HCEC 1CT (cell line): ENCODE measurements at places on chromosomes 12 and 14.

DNA sequence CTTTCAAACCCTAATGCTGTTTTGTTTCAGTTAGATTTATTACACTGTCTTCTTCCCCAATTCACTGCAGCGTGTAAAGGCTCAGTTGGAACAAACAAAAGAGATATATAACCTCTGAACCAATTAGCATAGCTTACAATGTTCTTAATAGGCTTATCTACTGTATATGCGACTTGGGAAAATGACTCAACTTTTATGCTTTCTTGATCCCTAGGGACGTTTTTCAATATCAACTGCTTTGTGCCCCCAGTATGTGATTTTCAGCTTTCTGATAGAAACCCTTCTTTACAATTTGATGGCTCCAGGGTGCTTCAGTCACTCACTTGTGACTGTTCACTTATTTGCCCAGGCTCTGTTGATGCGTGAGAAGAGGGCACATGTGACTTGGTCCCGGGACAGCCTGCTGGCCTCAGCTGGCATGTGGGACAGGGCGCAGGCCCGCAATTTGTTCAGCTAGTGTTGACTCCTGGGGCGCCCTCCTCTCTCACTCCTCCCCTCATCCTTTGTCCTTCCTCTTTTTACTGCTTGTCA, 107.1 kb downstream of the TMTC2 start:
- DNase-seq, result no peak

DNA sequence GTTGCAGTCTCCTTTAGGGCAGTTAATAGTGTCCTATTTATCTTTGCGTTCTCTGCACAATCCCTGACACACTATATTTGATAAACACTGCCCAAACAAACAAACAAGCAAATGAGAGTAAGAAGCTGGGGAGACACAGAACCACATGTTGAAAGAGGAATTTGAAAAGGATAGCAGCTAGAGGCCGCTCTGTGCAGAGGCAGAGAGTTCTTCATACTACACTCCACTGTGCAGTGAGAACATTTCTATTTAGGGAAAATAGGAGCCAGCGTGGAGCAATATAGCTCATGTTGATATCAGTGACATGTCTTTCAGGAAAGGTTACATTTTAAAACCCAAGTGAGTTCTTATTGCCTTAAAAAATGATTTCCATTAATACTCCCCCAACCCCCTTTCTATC, 140.3 kb upstream of the SEL1L start:
- no peak for DNase-seq

DNA sequence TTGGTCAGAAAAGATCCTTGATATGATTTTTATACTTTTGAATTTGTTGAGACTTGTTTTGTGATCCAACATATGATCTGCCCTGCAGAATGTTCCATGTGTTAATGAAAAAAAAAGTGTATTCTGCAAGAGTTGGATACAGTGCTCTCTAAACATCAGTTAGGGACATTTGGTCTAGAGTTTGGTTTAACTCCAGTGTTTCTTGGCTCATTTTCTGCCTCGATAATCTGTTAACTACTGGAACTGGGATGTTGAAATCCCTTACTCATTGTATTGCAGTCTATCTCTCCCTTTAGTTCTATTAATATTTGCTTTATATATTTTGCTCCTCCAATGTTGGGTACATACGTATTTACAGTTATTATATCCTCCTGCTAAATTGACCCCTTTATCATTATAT, 18.3 kb upstream of the TXNRD1 start:
- DNase-seq, result no peak

GRCh38 chr14:95490727-95491451, 25.6 kb downstream of the SYNE3 start:
- DNase-seq, result no peak

GRCh38 chr12:78865516-78865915, 942 bp downstream of the SYT1 start:
- no peak for DNase-seq

DNA sequence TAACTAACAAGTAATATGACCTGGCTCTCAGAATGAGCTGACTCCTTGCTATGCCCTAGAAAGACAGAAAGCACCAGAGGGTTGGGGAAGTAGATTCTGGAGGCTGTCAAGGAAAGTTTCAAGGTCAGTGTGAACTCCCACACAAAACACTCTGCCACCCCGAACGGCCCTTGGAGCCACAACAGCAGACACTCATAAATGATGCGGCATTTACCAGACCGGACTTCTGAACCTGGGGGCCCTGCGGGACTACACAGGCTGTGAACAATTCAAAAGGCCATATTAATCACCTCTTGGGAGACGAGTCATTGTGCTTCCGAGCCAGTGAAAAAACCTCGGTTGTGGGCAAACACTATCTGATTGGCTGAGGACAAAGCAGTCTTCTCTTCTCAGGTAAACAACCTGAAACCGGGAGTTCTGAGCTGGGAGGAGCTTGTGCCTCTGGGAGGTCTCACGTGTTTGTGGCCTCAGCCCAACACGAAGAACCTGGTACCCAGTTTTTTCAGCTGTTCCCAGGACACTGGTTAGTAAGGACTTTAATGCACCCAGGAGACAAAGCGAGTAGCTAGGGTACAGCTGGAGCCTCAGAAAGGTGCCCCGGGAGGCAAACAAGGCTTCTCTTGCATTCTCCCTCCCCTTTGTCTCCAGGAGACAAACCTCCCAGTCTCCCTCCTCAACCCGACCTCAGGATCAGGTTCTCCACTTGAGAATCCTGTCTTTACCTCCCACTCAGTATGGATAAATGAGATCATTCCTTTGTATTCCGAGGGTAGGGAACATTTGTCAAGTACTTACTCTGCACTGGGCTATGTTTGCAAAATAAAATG, 35.3 kb downstream of the VWF start:
- peak; percentile 20 for DNase-seq

- no peak for DNase-seq
Measured at GRCh38 chr14:32669391-32669790, 269.3 kb upstream of the NPAS3 start.

GRCh38 chr12:109828754-109829511, 4.3 kb downstream of the TRPV4 start:
- no peak for DNase-seq

- DNase-seq, result peak; percentile 54
Measured at GRCh38 chr12:54749191-54749818, 101.1 kb upstream of the DCD start.

DNA sequence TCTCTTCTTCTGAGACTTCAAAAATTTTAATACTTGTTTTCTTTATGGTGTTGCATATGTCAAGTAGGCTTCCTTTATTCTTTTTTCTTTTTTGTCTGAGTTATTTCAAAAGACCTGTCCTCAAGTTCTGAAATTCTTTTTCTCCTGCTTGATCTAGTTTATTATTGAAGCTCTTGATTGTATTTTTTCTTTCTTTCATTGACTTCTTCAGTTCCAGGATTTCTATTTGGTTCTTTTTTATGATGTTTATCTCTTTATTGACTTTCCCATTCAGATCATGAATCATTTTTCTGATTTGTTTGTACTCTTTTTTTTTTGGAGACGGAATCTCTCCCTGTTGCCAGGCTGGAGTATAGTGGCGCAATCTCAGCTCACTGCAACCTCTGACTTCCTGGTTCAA, 34.1 kb downstream of the IFT43 start:
- DNase-seq, result no peak

DNA sequence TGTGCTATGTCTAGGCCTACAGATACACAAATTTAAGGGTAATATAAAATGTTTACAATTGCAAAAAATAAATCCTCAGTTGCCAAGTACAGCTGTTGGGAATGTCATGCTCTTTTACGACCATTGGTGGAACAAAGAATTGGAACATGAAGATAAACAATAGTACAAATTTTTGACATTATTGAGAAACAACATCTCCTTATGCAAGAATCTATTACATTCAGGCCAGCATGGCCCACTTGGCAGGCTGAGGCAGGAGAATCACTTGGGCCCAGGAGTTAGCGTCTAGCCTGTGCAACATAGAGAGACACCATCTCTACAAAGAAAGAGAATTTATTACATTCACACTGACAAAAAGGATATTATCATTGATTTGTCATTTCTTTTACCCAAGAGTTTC, 135.9 kb upstream of the NTF3 start:
- no peak for DNase-seq

DNA sequence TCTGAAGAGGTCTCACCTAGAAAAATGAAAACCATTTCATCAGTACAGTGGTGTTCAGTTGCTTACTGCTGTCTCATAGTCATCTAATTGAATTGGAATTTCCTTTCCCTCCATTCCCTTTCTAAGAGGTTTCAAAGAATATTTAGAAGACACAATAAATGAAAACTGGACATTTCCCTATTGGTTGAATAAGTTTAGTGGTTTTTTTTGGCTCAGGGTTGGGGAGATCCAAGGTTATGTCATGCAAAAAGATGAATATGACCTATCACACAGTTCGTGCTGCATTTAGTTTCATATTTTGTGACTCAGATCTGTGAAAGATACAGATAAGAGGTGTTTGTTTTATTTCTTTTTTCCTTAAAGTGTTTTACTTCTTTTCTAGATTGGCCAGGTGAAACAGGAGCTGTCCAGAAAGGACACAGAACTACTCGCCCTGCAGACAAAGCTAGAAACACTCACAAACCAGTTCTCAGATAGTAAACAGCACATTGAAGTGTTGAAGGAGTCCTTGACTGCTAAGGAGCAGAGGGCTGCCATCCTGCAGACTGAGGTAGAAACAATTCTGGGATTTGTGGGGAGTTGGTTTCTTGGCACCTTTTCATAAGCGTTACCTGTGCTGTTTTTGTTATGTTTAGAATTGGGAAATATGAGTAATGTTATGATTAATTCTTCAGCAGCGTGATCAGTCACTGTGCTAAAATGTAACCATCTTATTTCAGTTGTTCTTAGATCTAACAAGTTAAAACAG, 124.6 kb downstream of the ERC1 start:
- DNase-seq, result peak; percentile 85

DNA sequence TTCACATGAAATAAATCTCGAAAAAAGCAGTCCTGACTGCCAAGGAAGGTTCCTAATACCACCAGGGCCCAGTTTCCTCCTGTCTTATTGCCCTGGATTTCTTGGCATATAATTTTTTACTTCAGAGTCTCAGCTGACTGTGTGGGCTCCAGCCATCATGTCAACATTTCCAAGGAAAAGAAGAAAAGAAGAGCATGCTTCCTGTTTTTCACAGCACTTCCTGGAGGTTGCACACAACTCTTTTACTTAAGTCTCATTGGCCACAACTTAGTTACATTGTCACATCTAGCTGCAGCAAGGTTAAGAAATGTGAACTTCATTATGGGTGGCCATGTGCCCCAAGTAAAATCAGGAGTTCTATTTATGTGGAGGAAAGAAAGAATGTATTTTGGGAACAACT, 24.3 kb downstream of the DACT1 start:
- no peak for DNase-seq

DNA sequence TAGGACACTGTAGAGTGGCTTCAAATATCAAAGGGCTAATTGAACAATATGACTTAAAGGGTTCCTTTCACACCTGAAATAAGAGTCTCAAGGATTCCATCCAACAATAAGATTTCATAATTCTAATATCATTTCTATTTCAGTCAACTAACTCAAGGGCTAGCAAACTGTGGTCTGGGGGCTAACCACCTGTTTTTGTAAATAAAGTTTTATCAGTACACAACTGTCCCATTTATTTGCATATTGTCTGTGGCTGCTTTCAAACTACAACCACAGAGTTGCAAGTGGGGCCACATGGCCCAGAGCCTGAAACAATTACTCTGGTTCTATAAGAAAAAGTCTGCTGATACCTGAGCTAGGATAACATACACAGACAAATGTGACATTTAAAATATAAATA, 29.1 kb downstream of the MED13L start:
- DNase-seq, result no peak

DNA sequence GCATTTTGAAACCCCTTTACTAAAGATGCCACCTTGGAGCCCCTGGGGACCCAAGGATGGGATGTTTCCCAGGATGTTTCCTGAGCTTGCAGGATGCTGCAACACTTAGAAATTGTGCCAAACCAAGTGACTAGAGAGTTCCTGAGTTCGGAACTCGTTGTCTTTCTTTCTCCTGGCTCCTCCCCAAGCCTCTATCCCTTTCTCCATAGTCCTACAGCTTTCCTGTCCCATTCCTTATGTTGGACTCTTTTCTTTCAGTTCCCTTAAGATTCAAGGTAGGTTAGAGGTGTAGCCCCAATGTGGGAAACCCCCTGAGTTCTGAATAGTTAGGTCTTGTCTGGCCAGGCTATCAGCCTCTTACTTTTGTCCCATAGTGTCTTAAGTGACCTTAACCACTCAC, 1.4 kb upstream of the KIF5A start:
- DNase-seq, result no peak
